NCI-H1048 (cell line): ENCODE measurements at places on chromosomes 6 and 20.

DNA sequence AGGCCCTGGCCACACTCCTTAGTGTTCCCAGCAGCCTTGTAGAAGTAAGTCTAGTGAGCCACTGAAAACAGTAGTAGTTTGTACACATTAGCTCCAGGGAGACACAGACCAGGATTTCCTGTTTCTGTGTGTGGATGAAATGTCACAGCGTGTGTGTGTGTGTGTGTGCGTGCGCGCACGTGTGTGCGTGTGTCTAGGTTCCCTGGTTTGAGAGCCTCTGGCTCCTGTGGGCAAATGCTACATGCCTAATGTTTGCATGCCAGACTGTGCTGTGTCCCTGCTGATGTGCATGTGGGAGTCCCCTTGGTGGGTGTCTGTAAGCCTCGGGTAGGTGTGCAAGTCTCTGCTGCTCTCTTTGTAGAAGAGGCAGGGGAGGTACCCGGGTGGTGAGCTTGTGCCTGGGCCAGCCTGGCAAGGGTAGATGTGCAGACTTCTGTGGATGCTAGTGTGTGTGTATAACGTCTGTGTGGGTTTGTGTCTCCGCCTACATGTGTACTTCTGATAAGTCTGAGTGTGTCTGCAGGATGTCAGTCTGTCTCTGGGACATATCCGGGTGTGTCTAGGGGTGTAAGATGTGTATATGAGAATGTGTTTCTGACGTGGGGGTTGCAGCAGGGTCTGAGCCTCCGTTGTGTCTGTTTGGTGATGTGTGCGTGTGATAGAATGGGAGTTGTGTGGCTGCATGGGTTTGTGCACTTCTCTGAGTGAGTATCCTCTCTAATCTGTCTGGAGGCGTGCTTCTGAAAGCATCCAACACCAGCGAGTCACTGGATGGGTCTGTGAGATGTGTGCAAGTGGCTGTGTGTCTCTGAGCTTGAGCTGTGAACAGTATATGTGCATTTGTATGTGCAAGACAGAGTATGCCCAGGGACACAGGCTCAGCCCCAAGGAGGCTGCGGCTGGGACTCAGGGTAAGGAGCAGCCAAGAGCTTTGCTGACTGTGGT lies 19.0 kb upstream of the TLDC2 start:
- DNase-seq = no peak

- DNase-seq = no peak
These were observed 93.6 kb downstream of the PCSK2 start for GRCh38 chr20:17320456-17320855.

DNA sequence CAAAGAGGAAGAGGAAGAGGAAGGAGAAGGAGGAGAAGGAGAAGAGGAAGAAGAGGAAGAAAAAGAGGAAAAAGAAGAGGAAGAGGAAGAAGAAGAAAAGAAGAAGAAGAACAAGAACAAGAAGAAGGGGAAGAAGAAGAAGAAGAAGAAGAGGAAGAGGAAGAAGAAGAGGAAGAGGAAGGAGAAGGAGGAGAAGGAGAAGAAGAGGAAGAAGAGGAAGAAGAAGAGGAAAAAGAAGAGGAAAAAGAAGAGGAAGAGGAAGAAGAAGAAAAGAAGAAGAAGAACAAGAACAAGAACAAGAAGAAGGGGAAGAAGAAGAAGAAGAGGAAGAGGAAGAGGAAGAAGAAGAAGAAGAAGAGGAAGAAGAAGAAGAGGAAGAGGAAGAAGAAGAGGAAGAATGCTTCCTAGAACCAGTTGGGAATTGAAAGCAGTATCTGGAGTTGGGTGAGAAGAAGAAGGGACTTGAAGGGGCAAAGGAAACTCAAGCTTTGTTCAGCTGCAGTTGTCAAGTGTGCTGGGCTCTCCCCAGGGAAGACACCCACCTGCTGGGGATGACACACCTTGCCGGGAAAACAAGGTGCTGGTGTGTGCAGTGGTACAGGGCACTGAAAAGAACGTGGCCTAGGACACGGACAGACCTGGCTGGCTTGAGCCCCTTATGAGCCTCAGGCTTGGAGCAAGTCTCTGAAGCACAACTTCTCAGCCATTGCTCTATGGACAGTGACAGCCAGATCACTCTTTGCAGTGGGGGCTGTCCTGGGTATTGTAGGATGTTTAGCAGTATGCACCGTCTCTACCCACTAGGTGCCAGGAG lies 30.1 kb upstream of the ARFGEF2 start:
- DNase-seq = no peak

GRCh38 chr6:166330612-166331011 lies 11.7 kb downstream of the SFT2D1 start:
- no peak for DNase-seq

- DNase-seq = no peak
These were observed 13.4 kb downstream of the DCBLD1 start for GRCh38 chr6:117495869-117496268.

DNA sequence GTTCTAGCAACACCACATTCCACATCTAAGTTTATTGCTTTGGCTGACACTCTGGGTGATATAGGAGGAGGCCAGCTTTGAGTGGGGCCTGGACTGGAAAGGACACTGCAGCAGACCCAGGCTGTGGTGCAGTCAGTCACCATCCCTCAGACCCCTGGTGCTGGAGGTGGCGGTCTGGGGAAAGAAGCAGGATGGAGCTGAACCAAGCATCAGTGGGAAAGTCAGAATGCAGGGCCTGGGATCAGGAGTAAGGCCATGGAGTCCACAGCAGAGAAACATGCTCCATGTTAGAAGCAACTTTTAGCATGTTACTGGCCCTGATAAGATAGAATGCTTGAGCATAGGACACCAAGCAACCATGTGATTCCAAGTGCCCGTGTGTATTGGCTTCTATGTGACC lies 5.9 kb downstream of the HLA-A start:
- no peak for DNase-seq

DNA sequence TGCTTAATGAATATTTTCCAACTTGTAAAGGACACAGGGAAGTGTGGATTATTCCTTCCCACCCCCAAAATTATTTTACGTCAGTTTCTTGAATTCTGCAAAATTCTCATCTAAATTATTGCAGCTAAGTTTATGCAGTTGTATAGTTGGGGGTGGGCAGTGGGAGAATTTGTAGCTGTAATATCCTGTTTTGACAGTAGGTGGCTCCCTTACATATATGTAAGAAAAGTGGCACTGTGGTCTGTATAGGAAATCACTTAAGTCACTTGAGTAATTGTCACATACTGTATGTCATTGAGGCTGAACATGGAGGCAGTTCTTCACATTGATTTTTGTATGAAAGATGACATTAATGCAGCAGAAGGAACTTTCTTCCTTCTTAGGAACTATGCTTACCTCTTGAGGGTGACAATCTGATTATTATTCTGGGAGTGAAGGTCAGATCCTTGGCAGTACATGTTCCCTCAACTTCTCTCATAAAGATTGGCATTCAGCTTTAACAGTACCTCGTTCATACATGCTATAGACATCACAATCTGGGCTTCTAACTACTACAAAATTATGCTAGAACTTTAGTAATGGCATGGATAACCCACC lies 14.6 kb upstream of the CFAP206 start:
- peak; percentile 40 for DNase-seq

DNA sequence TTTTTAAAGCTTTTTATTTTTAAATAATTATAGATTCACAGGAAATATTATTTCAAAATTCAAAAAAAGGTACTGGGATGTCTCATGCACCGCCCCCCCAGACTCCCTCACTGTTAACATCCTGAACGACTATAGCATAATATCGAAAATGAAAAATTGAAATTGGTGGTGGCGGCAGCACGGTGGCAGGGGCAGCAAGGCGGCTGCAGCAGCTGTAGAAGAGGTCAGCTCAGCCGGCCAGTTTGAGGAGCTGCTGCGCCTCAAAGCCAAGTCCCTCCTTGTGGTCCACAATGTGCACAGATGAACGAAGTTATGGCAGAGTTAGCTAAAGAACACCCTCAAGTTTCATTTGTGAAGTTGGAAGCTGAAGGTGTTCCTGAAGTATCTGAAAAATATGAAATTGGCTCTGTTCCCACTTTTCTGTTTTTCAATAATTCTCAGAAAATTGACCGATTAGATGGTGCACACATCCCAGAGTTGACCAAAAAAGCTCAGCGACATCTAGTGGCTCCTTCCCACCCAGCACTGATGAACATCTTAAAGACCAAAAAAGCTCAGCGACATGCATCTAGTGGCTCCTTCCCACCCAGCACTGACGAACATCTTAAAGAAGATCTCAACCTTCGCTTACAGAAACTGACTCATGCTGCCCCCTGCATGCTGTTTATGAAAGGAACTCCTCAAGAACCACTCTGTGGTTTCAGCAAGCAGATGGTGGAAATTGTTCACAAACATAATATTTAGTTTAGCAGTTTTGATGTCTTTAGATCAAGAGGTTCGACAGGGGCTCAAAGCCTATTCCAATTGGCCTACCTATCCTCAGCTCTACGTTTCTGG lies 100.8 kb downstream of the FAM217A start:
- DNase-seq = no peak

GRCh38 chr20:24694727-24695528 lies 225.5 kb downstream of the SYNDIG1 start:
- DNase-seq = no peak

- DNase-seq = no peak
These were observed 7.9 kb downstream of the ZC2HC1B start for GRCh38 chr6:143872201-143872600.

- no peak for DNase-seq
These were observed 176.7 kb downstream of the BMP7 start for GRCh38 chr20:57089699-57090144.

DNA sequence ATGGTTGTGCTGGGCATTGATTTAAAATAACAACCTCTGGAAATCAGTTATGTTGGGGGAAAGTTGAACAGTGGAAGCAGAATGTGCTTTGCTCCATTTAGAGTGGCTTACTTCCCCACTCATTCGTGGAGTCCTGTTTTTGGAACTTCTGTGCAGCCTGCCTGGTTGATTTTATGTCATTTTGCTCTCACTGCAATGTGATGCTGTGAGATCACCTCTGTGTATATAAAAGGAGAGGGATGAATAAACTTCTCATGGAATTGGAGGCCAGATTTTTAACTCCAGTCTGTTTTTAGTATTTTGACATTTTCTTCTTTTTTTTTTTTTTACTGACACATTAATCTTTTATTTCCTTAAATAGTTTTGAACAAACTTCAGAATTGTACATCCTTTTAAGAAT lies 139.0 kb downstream of the FNDC1 start:
- DNase-seq = no peak

- DNase-seq = no peak
These were observed 26.8 kb downstream of the C6orf89 start for GRCh38 chr6:36912586-36912985.

- DNase-seq = no peak
These were observed 140.6 kb upstream of the SCGN start for GRCh38 chr6:25511376-25511775.

GRCh38 chr6:84975316-84975715 lies 210.9 kb upstream of the TBX18 start:
- no peak for DNase-seq

GRCh38 chr6:16404456-16404855 lies 166.1 kb downstream of the GMPR start:
- DNase-seq = no peak

GRCh38 chr20:24648919-24649318 lies 179.5 kb downstream of the SYNDIG1 start:
- DNase-seq = no peak

- no peak for DNase-seq
These were observed 103.0 kb downstream of the SASH1 start for GRCh38 chr6:148445620-148446019.

DNA sequence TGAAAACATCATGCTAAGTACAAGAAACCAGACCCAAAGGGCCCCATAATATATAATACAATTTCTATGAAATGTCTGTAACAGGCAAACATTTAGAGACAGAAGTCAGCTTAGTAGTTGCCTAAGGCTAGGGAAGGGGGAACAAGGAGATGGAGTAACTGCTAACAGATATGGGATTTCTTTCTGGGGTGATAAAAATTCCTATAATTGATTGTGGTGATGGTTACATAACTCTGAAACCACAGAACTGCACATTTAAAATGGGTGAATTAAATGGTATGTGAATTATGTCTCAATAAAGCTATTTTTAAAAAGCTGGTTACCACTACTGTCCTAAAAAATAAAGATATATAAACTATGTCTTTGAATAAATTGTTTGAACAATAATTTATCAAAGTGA lies 3.2 kb downstream of the CEP162 start:
- DNase-seq = no peak

- no peak for DNase-seq
These were observed 75.9 kb upstream of the ENPP5 start for GRCh38 chr6:46246727-46247126.

- DNase-seq = no peak
These were observed 44.3 kb upstream of the SYNJ2 start for GRCh38 chr6:157937318-157937717.

DNA sequence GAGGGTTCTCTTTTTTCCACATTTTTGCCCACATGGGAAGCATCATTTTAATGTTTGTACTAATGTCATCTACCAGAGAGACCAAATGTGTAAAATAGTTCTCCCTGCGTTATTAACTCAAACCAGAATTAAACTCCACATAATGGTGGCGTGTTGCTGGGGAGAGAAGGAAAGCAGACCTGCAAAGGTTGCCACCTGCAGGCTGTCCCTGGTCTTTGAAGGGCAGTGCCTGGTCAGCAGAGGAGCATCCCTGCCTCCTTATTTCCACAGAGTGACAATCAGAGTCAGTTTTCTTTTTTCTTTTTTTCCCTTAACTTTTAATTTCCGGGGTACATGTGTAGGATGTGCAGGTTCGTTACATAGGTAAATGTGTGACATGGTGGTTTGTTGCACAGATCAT lies 214.5 kb downstream of the TBX18 start:
- DNase-seq = no peak

GRCh38 chr6:77511860-77512259 lies 48.6 kb upstream of the HTR1B start:
- no peak for DNase-seq

- DNase-seq = no peak
These were observed 793 bp upstream of the PDSS2 start for GRCh38 chr6:107460083-107460631.

DNA sequence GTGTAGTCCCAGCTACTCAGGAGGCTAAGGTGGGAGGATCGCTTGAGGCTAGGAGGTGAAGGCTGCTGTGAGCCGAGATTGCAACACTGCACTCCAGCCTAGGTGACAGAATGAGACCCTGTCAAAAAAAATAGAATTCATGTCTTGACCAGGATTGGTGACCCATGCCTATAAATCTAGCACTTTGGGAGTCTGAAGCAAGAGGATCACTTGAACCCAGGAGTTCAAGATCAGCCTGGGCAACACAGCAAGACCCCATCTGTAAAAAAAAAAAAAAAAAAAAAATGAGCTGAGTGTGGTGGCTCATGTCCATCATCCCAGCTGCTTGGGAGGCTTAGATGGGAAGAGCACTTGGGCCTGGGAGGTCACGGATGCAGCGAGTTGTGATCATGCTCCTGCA lies 34.3 kb downstream of the GINM1 start:
- no peak for DNase-seq
